ENCODE measurements at places on chromosomes 3 and 15. TPM values are rescaled to one million over a fixed set of nuclear protein-coding genes. Genes with fewer than 3 reads are reported as not detected.

The DTWD1 gene
- total RNA-seq: 22.4 TPM

The DOCK3 gene
- 2.5 TPM for total RNA-seq

- H3K36me3 ChIP-seq: peaks cover 2% of the 10 kb centered on the region
- no peaks in the 10 kb centered on the region for H3K27me3 ChIP-seq
- H3K4me1 ChIP-seq: peaks cover 46% of the 10 kb centered on the region
- DNase-seq: peak; percentile 38
- no peak overlapping the region for H3K27ac ChIP-seq
- H3K4me3 ChIP-seq: no peak overlapping the region
Observed at GRCh38 chr3:172094621-172095557, 55.5 kb downstream of the FNDC3B start.

- H3K4me3 ChIP-seq: no peak overlapping the region
- H3K27me3 ChIP-seq: peaks cover 2% of the 10 kb centered on the region
- H3K27ac ChIP-seq: no peak overlapping the region
- H3K36me3 ChIP-seq: no peaks in the 10 kb centered on the region
- DNase-seq: no peak
Observed at GRCh38 chr3:135084976-135085375, 289.9 kb downstream of the EPHB1 start.

GRCh38 chr15:28889346-28889745 is 3.6 kb downstream of the APBA2 start:
- H3K36me3 ChIP-seq: no peaks in the 10 kb centered on the region
- no peak overlapping the region for H3K4me3 ChIP-seq

The STRIT1 gene
- total RNA-seq: not detected

DNA sequence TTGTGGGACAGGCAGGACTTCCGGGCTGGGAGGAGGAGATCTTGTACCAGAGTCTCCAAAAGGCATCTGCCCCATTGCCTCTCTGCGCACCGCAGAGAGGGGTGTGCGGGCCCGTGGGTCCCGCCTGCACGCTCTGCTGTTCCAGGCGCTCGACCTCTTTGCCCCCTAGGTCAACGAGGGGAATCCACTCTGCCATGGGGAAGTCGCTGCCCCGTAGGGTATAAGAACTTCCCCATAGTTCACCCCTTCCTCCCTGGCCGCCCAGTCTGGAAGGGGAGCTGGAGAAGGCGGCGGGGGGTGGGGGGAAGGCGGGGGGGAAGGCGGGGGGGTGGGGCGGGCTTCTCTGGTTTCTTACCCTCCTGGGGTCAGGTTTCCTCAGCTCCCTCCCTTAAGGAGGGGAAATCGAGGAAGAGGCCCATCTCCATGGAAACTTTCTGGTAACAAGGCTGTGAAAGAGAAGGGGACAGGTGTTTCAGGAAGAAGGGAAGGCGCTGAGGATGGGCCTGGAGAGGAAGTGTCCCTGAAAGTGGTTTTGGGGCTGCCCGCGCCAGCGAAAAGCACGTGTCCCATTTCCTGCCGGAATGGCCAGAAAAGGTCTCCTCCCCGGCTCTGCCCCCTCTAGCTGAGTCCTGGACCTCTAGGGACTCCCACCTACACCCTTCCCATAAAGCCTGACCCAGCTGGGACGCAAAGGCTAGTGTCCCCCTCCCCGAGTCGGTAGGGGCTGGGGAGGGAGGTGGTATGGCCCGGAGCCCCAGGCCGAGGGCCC is 27.5 kb downstream of the NR1I2 start:
- peaks cover 9% of the 10 kb centered on the region for H3K4me1 ChIP-seq
- DNase-seq: peak; percentile 30
- no peaks in the 10 kb centered on the region for H3K27me3 ChIP-seq

DNA sequence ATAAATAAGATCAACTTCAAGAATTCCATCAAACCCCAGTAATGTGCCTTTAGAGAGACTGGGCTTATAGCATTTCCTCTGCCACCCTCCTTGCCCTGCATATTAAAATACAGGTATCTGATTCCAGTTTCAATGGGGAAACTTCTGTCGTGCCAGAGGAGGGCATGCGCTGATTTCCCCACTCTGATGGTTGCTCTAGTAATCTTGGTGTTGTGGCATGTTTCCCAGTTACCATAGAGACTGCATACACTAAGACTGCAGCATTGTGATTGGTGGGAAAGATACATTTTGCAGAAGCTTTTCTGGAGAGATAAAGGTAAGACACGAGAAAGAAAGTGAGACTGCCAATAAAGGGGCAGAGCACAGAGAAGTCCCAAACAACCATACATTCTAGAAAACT is 225.6 kb downstream of the TIGIT start:
- H3K36me3 ChIP-seq: peaks cover 2% of the 10 kb centered on the region
- H3K4me1 ChIP-seq: no peaks in the 10 kb centered on the region
- H3K27me3 ChIP-seq: no peaks in the 10 kb centered on the region
- no peak for DNase-seq
- no peak overlapping the region for H3K4me3 ChIP-seq

All from activated CD4-positive, alpha-beta T cell treated with anti-CD3 and anti-CD28 coated beads for 36 hours (primary cell).